ENCODE measurements at places on chromosomes 4 and X.

DNA sequence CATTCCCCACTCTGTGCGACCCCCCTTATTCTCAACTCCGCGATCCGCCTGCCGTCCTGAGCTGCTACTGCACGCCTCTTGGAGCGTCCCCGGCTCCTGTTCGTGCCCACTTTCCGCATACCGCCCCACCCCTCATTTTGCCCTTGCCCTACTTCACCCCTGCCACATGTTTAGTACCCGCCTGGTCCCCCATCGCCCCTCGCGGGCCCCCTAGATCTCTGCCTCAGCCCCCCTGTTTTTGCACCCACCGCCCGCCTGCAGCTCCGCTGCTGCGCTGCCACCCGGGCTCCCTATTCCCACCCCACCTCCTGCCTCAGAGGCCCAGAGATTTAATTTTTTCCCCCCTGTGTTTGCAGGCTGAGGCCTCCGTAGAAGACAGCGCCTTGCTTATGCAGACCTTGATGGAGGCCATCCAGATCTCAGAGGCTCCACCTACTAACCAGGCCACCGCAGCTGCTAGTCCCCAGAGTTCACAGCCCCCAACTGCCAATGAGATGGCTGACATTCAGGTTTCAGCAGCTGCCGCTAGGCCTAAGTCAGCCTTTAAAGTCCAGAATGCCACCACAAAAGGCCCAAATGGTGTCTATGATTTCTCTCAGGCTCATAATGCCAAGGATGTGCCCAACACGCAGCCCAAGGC is 1.4 kb downstream of the MAGED1 start:
- DNase-seq = peak; percentile 49

DNA sequence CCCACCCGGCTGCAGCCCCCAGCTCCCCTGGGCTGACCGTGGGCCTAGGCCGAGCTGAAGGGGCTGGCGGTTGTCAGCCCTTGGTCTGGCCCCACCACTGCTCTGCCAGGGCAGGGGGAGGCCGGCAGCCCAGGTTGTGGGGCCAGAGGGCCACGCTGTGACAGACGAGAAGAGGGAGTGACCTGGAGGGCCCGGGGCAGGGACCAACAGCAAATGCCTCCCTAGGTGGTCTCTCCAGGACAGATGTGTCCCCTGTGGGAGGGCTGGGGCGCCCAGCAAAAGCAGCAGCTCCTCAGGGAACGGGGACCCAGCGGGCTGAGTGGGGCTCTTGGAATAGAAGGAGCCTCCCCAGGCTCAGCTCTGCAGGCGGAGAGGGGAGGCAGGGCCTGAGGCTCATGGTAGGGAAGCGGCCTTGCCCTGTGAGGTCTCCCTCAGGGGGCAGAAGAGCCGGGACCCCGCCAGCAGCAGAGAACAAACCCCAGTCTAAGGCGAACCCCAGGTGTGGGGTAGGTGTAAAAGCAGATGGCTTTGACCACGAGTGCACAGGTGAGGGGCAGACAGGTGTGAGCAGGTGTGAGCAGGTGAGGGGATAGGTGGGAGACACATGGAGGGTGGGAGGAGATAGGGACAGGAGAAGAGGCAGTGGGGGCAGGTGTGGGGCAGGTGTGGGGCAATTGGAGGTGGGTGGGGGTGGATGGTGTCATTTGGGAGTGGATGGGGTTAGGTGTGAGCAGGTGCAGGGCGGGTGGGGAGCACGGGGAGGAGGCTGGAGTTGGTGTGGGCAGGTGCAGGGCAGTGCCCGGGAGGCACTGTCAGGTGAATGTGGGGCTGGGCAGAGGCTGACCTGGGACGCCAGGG is 34.1 kb upstream of the SPON2 start:
- DNase-seq = no peak

DNA sequence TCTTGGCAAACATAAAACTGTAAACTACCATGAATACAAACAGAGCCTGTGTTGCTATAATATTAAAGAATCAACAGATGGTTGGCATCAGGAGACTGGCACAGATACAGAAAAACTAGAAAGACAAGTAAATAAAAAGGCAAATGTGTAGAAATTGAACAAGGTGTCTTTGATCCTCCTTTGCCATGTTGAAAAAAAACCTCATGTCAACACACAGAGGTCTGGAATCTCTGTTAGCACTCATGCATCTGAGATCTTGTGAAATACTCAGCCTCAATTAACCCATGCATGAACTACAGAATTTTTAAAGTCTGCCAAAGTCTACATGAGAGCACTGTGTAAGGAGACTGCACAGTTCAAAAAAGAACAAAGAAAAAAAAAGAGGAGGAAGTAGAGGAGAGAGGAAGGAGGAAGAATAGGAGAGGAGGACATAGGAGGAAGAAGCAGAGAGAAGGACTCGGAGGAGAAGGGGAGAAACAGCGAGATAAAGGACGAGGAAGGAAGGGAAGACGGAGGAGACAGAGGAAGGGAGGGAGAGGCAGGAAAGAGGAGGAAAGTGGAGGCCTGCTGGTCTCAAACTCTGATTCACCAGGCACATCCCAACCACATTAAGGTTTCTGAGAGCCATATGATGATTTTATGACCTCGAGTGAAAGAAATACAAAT is 52.8 kb downstream of the PRDM5 start:
- DNase-seq = peak; percentile 44

- no peak for DNase-seq
Observed at GRCh38 chr4:151822331-151822730, 61.5 kb upstream of the GATB start.

DNA sequence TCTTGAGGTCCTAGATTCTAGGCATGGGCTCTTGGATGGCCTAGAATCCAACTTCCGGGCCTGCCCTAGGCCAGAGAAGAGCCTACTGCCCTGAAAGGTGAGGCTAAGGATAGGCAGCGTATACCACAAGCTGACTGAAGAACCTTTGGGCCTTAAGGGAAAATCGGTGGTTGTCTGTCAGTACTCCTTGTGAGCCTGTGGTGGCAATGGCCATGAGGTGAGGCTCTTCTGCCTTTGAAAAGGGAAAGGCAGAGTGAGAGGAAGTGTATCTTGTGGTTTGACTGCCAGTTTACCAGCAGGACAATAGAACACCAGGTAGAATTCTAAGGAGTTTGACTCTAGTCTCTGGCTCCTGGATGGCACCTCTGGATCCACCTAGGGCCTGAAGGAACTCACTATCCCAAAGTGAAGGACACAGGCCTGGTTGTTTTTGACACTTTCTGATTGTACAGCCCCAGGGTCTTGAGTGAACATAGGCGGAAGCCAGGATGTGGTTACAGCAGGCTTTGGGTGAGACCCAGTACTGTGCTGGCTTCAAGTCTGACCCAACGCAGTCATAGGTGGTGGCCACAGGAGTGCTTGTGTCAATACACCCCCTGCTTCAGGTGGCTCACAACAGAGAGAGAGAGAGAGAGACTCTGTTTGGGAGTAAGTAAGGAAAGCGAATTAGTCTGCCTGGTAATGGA is 20.9 kb downstream of the ITIH6 start:
- no peak for DNase-seq

DNA sequence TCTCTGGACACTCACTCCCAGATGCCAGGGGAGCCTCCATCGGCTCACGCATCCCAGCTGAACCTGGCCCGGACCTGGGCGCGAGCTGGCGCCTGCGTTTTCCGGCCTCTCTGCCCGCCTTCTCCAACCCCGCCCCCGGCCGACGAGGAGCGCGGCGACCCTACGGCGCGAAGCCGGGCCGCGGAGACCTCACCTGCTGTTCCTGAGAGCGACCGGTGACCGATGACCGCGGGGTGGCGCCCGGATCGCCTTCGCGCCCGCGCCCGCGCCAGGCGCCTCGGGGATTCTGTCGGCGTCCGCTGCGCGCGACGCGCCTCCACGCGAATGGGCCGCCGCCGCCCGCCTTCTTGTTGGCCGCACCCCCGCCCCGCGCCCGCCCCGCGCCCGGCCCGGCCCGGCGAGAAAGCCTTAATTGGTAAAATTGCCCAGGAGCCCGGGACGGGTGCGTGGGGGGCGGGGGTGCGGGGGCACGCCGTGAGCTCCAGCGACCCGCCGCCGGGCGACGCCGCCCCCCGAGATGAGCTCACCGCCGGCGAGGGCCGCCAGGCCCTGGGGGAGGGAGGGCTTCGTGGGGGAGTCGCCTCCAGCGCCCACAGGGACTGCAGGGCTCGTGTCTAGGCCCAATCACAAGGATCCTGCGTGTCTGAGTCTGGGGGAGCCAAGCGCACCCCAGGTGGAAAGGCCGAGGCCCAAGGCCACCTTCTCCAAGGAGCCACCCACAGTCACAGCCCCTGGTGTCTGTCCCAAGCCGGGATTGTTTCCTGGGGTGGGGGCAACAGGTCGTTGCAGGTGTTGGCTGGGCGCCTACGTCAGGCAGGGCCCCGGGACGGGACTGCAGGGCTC is at the start of gene FLNA:
Gene FLNA, minus strand, starts transcription at position 322 of the 843 bp plus-strand sequence. CDS start 3,389 bp downstream, outside the sequence.
- no peak for DNase-seq

DNA sequence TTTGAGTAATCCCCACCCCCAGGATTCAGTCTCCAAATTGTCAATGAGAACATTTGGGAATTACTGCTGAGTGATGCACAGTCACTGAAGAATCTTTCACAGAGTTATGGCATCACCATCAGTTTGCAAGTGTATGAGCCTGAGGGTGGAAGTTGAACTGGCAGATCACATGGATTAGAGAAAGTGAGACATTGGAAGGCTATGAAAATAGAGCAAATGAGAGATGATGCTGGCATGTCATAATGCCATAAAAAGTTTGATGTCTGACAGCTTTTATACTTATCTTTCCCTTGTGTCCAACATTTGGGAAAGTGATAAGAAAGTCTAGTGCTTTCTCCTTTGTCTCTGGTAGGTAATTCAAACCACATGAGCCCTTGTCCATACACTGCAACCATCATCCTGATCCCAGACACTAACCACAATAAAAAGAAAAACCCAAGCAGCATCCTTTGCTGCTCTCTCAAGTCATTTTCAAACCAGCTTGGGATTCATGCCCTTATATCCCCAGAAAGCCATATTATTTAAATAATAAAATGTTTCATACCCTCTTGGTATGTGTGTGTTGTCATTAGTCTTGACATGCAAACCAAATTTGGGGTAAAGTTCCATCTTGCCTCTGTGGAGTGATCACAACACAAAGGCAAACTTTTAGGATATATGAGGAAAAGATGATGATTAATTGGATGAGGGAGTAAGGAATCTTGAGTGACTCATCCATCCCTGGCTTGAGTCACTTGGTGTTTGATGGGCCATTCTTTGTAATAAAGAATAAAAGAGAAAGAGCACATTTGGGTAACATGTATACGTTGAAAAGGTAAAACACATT is 438.9 kb downstream of the GRXCR1 start:
- no peak for DNase-seq

GRCh38 chr4:23728393-23728792 is 161.5 kb downstream of the PPARGC1A start:
- no peak for DNase-seq

GRCh38 chrX:35842674-35843073 is 44.5 kb downstream of the MAGEB16 start:
- no peak for DNase-seq

GRCh38 chr4:184485279-184485678 is 10.9 kb upstream of the IRF2 start:
- DNase-seq = no peak

GRCh38 chrX:11416600-11416999 is 123.4 kb downstream of the AMELX start:
- no peak for DNase-seq

GRCh38 chr4:104818579-104818978 is 323.9 kb upstream of the CXXC4 start:
- DNase-seq = no peak

DNA sequence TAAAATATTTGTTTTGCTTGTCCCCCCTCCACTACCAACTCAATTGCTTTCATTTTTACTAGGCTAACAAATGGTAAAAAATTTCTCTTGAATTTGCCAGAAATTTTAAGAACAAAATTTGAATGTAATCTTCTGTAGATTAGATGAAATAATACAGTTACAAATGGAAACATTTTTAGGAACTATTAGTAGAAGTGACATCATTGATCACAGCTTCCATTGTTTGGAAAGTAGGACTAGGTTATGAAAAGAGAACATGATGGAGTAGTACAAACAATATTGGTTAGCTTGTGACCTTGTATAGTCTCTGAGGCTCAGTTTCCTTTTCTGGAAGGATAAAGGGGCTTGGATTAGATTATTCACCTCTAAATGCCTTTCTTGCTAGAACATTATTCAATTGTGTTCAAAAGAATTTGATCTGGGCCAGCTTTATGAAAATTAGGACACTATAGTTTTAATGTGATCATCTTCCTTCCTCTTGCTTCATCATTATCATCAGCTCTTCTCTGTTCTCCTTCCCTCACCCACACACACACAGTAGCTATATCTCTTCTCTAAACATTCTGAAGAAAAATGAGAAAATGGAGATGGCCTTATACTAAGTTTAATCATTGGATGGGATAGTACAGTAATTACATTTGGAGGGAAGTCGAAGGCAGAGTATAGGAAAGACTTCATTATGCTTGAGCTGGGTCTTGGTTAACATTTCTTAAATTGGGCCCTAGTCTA is 9.9 kb downstream of the MTMR1 start:
- no peak for DNase-seq
